Omental fat pad (tissue), 4 donors: ENCODE measurements at places on chromosomes 1 and 21. TPM values are rescaled to one million over a fixed set of nuclear protein-coding genes. Genes with fewer than 3 reads are reported as not detected.
A peak's percentile ranks its signal among the peaks of the same experiment; 100 is the strongest.

TMIGD3 gene
- 4.6 TPM for total RNA-seq

- no peak for DNase-seq
These were observed 38.8 kb downstream of the DIPK1A start for GRCh38 chr1:92922356-92923035.

DNA sequence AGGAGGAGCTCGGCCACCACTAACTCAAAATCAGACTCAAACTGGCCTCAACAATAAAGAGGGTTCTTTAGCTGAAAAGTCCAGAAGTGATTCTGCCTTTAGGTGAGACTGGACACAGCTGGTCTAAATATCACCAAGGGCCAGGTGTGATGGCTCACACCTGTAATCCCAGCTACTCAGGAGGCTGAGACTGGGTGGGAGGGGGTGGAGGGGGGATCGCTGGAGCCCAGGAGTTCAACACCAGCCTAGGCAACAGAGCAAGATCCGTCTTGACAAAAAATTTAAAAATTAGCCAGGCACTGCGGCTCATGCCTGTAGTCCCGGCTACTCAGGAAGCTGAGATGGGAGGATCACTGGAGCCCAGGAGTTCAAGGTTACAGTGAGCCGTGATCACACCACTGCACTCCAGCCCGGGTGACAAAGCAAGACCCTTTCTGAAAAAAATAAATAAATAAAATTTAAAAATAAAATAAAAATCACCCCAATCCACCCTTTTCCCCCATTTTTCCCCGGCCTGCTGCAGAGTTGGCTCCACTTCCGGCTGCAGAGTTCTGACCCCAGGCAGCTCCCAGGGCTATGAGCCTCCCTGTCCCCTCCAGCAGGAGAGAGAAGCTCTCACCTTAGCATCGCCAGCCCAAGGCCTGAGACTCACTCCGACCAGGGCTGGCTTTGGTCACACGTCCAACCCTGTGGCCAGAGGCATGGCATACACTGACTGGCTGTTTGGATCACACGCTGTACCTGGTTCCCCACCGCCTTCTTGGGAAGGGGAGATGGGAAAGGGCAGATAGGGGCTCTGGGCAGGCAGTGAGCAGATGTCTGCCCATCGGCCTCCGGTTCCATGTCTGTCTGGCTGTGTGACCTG lies 87.3 kb upstream of the IFFO2 start:
- no peak for DNase-seq

DNA sequence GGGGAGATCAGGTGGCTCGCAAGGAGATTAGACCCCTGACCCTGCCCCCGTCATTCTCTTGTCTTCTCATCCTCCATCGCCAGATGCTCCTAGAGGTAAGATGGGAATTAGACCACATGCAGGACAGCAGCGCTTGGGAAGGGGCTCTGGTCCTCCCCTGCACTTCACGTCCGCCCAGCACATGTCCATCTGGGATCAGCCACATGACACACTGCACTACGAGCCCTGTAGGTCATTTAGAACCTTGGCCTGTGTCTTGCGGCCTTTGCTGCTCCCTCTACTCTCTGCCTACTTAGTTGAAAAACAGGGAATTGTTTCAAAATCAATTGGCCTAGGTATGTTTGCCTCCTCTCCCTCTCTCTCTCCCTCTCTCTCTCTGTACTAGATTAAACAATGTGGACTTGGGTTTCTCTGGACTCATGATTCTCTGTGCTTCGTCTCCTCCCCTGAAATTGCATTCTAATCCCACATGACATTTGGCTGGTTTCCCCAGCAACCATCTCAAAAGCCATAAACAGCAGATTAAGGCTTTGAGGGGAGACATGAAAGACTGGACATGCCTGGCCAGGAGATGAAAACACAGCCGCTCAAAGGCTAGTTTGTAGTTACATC lies 3.8 kb upstream of the NCMAP start:
- DNase-seq, result no peak

DNA sequence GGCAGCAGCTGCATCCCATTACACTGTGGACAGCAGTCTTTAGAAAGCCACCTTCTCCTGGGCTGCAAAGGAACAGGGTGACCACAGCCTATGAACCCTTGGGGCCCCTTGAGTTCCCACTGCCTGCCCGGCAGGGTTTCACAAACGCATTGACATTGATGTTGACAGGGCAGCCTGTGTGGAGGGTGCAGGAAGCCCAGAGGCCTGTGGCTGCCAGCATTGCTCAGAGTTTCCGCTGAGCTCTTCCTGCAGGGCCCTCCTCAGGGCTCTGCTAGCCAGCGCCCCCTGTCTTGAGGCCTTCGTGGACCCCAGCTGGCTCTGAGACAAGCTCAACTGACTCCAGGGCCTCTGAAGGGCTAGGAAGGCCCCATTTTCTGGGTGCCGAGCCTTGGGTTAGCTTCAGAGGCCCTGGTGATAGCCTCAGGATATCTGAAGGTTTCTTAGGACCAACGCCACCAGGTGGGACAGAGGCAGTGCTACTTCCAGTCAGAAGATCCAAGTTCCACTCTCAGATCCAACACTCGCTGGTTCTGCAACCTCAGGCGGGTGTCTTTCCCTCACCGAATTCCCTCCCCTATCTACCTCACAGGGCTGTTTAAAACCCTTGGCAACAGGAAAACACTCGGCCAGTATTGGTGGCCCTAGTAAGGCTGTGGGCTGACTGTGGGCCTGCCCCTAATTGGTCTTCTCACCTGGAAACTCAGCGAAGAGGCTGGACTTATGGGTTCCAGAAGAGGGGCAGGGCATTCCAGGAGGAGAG lies 27.2 kb upstream of the EPS8L3 start:
- DNase-seq, result peak; percentile 20

DNA sequence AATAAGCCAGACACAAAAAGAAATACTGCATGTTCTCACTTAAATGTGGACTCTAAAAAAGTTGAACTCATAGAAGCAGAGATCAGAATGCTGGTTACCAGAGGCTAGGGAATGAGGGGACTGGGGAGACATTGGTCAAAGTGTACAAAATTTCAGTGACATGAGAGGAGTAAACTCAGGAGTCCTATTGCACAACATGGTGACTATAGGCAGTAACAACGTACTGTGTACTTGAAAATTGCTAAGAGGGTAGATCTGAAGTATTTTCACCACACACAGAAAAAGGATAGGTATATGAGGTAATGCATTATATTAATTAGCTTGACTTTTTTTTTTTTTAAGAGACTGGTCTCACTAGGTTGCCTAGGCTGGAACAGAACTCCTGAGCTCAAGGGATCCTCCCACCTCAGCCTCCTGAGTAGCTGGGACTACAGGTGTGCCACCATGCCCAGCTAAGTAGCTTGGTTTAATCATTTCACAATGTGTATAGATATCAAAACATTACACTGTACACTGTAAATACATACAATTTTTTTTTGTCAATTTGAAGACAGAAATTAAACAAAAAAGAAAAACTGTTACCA lies 7.4 kb downstream of the ZNF496 start:
- DNase-seq, result no peak

- no peak for DNase-seq
These were observed 159.1 kb downstream of the CHRM3 start for GRCh38 chr1:239545466-239545865.

FNDC5 gene
- 0.48 TPM for total RNA-seq

ARMH1 gene
- total RNA-seq, result 2.4 TPM

DNA sequence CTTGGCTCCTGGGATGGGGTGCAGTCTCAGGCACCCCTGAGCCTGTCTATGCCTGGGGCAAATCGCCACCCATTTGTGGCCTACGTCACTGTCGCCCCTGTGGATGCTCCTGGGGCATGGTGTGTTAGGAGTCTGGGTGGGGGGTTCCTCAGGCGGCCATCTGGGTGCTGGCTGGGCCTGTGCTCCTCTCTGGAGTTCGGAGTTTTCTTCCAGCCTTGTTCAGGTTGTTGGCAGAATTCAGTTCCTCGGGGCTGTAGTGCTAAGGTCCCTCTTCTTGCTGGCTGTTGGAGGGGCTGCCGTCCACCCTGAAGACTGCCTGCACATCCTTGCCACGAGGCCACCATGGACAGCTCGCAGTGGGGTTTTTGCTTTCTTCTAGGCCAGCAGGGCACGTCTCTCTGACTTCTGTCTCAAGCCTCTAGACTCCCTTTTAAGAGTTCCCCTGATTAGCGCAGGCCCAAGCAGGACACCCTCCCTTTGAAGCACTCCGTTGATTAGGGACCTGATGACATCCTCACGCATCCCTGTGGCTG lies 86.7 kb upstream of the C1orf174 start:
- no peak for DNase-seq

FAM78B gene
- 1.1 TPM for total RNA-seq

- DNase-seq, result no peak
These were observed 313.4 kb upstream of the FMN2 start for GRCh38 chr1:239778208-239778813.

LHX8 gene
- not detected for total RNA-seq

DNA sequence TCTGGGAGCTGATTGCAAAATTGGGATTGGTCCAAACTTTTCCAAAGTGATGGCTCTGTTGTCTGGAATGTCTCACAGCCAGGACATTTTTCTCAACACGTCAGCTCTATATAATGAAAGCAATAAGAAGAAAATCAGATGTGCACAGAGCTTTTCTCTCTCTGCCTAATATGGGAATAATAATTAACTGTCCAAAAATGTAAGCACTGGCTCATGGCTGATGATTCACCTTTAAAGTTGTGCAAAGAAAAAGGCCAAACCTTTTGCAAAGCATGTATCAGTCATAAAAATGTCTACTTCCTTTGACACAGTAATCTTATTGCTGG lies 30.4 kb downstream of the ZNF281 start:
- no peak for DNase-seq

DNA sequence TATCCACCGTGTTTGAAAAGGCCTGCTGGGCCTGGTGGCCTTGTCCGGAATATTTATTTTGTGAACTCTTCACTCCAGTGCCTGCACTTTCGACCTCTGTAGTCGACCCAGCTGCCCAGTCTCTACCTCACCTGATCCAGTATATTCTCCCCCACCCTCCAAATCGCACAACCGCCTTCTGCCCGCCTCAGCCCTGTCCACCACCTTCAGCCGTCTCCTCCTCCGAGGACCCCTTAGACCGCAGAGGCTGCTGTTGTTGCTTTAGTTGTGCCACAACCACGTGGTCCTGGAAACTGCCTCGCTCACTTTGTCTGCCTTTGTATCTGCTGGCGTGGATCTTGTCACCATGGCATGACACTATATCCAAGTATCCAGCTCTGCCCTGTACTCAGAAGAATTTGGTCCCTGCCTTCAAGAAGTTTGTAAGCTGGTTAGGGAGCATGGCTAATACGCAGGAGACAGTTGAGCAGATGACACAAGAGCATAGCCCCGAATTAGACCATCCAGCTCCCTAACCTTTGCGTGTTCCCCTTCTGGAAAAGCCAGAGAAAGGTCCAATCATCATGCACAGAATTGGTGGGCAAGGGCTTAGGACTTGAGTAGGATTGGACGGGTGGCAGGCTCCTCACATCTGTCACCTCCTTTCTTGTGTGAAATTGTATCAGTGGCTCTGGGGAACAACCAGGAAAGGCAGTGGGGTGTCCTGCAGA lies 1.5 kb downstream of the PHGDH start:
- no peak for DNase-seq

CNR2 gene
- total RNA-seq, result 0.09 TPM

DNA sequence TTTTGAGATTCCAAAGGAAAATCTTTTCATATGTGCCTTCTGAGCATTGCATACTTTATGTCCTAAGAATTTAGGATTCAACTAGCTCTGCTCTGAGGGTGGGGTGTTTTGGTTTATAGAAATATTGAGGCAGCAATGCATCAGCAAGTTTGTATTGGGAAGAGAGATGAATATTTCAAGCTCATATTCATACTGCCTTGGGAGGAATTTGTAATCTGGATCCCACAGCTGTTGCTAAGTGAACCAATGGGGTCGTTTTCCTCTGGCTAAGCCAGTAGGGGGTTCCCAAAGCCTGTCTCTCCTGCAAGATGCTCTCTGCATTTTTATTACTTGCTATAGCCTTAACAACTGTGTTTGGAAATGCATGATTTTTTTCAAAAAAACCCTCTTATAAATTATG lies 130.6 kb downstream of the SNX7 start:
- DNase-seq, result no peak

DNA sequence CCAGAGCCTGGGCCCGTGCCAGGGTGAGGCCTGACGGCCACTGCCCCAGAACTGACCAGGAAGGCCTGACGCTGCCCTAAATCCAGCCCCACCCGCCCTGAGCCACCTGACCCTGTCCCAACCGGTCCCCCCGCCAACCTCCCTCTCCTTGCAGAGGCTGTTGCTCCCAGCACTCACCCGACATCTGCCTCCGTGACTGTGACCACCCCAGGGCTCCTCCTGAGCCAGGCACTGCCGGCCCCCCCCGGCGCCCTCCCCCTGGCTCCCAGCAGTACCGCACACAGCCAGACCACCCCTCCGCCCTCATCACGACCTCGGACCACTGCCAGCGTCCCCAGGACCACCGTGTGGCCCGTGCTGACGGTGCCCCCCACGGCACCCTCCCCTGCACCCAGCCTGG lies 26.3 kb downstream of the AGRN start:
- DNase-seq, result no peak

PRAMEF25 gene
- not detected for total RNA-seq

ADORA1 gene
- 3.0 TPM for total RNA-seq

SPOCD1 gene
- total RNA-seq, result 23.9 TPM

SRGAP2B gene
- total RNA-seq, result 18.3 TPM

TMPRSS2 gene
- not detected for total RNA-seq

SPRR3 gene
- total RNA-seq, result not detected

DNA sequence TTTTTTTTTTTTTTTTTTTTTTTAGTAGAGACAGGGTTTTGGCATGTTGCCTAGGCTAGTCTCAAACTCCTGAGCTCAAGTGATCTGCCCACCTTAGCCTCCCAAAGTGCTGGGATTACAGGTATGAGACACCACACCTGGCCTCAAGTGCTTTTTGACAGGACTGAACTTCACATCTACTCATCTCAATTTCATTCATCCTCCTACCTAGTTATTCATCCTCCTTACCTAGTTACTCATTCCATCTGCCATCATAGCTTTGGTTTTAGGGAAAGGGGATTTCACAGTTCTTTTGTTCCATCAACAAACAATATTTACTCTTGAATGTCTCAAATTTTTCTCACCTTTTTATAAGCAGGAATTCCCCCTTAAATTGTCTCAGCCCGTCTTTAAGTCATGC lies 38.6 kb upstream of the RALGPS2 start:
- DNase-seq, result no peak

DNA sequence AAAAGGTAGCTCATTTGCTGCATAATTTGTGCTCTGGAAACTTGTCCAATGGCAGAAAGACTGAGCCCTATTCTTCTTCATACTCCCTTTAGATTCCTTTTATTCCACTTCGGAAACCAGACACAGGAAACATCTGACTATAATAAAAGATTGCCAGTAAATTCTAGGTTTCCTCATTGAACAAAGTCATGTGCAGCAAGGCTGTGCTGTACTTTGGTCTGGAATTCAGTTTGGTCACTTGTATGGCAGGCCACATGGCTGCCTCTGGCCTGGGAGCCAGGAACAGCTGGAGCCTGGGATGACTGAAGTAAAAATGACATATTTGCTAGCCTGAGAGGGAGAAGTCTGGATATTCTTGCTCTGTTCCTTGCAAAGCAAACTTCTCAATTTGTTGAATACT lies 79.6 kb downstream of the ST3GAL3 start:
- no peak for DNase-seq

- peak; percentile 28 for DNase-seq
These were observed 532.2 kb downstream of the MATN1 start for GRCh38 chr1:30191154-30191702.

FCER1G gene
- 208 TPM for total RNA-seq
